ENCODE measurements at places on chromosomes 5 and 9.

DNA sequence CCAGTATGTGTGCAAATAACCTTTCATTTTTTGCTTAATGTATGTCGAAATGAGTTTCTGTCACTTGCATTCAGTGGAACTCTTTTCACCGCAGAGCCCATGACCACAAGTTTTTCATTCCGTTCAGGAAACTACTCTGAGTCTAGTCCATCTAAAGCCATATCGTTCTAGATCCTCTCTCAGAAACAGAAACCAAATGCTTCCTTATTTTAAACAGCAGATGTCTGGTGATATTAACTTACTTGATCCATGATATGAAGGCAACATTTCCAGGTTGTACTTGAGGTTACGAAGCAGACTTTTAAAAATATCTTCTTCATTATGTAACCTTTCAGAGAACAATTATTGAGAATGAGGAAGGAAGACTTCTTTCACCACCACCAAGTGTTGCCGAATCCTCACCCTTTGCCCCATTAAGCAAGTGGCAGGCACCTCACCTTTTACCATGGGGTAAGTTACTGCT, 72.4 kb upstream of the GNAQ start:
- DNase-seq = no peak

- no peak for DNase-seq
Observed at GRCh38 chr9:23120630-23121029, 674.0 kb downstream of the DMRTA1 start.

GRCh38 chr5:7422316-7423106, 26.6 kb downstream of the ADCY2 start:
- no peak for DNase-seq

- DNase-seq = no peak
Observed at GRCh38 chr5:41876678-41877077, 6.5 kb upstream of the OXCT1 start.

DNA sequence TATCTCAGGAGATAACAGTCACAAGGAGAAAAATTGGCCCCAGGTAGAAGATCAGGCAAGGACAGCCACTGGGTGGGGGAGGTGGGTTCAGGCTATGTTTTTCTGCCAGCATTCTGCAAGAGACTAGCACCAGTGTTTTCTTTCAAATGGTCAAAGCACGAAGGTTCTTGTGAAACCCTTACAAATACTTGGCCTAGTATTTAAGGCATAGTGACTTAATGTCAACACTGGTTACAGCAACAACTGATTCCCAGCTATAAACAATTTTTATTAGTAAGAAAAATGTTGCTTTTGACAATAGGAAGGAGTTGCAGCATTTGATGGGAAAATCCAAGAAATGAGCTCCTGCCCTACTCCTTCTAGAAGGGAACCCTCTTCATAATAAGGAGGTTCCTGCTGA, 349.6 kb downstream of the SLIT3 start:
- DNase-seq = no peak

DNA sequence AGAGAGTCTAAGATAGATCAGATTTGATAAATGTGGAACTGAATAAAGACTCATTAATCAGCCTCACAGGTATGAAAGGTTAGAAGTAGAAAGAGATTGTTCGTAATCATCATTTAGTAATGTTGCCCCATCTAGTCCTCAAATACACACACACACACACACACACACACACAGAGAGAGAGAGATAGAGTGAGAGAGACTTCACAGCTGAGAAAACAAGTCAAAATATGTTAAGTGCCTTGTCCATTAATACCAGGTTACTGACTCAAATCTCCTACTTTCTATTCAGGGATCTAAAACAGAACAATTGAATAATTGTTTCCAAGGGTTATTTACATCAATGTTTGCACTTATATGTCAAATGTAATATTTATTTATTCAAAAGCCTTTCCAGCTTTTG, 284.6 kb downstream of the MRPS30 start:
- DNase-seq = no peak

- no peak for DNase-seq
Observed at GRCh38 chr9:109316207-109316640, 4.6 kb downstream of the EPB41L4B start.

DNA sequence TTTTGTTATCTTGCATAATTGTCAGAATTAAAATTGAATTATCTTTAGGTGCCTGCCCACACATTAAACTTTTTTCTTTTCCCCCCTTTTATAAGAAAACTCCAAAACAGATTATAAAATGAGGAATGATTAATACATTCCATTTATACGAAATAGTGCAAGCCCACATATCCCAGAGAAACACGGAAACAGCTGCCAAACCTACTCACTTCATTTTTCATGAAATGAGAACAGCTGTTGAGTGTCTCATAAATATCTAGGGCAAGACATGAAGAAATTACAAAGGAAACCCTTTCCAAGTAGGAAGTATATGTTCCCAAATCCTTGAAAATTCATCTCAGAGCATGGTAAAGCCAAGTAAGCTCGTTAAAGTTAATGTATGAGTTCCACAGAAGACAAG, 459.4 kb upstream of the NMUR2 start:
- no peak for DNase-seq

DNA sequence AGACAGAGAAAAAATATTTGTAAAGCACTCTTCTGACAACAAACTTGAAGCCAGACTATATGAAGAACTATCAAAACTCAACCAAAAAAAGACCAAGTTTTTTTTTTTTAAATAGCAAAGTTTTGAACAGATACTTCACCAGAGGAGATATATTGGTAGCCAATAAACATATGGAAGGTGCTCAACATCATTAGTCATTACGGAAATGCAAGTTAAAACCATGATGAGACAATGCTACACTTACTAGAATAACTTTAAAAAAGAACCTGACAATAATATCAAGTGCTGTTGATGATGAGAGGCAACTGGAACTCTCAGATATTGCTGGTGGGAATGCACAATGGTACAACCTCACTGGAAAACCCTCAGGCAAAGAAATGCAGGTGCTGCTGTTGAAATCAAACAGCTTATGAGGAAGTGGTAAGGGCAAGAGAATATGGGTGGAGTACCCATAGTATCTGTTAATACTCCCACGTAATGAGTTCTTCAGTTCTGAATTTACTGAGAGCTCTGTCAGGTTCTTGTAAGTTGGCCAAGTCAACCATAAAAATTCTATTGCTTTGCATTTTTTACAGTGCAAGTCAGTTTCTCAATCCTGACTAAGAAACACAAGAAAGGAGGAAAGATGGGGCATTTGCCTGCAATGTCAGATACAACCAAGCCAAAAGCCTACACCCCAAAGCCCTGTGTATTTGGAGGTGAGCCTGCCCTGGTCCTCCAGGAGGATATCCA, 87.3 kb upstream of the GNAQ start:
- no peak for DNase-seq

DNA sequence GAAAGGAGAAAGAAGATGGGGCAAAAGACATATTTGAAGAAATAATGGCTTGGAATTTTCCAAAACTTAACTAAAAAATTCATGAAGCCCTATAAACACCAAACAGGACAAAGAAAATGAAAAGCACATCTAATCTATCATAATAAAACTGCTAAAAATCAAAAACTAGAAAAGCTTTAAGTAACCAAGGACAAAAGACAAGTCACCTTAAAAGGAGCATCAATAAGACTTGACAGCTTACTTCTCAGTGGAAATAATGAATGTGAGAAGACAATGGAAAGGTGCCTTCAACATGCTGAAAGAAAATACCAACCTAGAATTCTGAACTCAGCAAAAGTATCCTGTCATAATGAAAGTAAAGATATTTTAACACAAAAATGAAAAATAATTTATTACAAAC, 27.0 kb downstream of the GTF3C4 start:
- no peak for DNase-seq

DNA sequence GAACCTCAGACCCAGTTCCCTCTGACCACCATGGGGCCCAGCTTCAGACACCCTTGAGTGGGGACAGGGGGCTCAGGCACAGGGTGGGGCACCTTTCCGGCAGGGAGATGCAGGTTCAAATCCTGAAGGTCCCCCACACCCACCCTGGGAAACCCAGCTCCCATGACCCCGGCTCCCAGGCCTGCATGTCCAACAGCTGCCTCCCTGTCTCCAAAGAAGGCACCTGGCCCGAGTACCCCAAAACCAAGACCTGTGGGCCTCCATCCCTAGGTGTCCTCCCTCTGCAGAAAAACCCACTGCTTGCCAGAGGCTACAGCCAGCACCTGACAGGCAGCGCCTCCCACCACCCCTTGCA, 38.5 kb downstream of the VAV2 start:
- no peak for DNase-seq

GRCh38 chr5:149940077-149940574, 4.5 kb downstream of the PDE6A start:
- no peak for DNase-seq

- no peak for DNase-seq
Observed at GRCh38 chr9:87599901-87600610, 102.4 kb downstream of the DAPK1 start.

DNA sequence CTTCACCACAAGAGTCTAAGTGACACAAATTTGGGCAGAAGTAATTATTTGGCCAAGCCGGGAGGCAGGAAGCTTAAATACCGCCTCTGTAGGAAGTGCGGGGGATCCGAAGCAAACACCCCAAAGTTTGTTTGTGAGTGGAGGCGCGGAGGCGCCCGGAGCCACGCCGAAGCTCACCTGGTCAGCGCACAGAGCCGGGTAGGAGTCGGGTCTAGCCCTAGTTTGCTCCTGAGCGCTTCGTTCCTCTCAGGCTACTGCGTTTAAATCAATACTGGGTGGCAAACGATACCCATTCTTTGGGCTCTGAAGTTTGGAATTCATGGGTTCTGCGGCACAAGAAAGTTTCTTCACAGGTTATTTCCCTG, 855 bp downstream of the MCC start:
- no peak for DNase-seq

DNA sequence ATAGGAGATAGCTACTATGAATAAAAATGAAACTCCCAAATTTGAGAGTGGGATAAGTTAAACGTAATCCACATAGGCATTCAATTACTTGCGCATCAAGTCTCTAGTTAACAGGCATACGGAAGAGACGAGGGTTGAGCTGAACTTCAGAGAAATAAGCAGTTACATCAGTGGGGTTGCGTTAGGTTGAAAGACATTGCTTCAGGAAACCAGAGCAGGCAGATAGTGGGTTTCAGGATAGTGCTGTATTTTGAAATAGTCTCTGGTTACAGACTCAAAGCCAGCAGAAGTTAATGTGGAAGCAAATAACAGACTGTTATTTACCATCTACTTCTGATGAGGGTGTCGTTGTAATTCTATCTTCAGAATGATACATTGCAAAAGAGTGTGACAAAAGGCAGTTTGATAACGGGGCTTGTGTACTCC, 533.4 kb downstream of the PDE4D start:
- no peak for DNase-seq

GRCh38 chr5:36492984-36493654, 113.3 kb upstream of the SLC1A3 start:
- no peak for DNase-seq

GRCh38 chr5:11069041-11069440, 308.0 kb upstream of the DAP start:
- DNase-seq = no peak

- no peak for DNase-seq
Observed at GRCh38 chr5:79512471-79513307, 1.2 kb downstream of the HOMER1 start.

DNA sequence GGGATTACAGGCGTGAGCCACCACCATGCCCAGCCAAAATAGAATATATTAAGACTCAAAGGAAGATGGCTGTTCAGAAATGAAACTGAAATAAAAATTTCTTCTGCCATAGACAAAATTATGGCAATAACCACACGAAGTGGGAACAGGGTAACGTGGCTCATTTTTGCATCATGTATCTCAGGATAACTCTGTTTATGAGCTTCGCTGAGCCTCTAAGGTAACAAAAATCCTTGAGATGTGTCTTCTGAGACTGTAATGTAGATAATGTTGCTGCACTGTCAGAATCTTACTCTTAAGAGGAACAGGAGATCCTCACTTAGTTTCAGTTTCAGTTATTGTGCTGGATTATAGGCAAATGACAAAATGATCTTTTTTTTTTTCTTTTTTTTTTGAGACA, 153.8 kb downstream of the GOLPH3 start:
- no peak for DNase-seq

GRCh38 chr9:2132484-2133082, 117.4 kb downstream of the SMARCA2 start:
- DNase-seq = no peak

GRCh38 chr5:135671052-135671705, 92.4 kb upstream of the CXCL14 start:
- DNase-seq = no peak

DNA sequence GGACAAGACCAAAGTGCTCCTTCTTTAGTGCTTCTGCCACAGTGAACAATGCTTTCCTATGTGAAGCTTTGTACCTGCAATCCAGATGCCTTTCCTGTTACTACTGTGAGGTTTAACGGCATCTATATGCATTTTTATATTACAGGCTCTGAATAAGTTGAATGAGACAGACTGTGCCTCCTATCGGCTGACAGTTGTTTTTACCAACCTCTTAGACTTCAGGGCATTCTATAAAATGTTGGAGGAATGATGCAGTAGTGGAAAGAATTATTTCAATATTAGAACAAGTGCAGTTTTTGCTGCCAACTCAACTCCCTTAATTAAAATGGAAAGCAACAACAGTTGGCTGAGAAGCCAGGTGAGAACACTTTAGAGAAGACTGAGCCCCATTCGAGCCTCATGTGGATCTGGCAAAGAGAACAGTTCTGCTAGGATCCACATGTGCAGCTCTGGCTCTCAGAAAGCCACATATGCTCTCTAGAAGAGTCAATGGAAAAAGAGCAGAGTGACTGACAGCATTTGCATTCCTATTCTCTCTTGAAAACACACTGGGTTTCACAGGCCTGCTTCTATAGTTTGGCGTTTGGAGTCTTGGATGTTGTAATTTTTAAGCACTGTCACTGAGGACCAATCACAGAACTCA, 147.5 kb downstream of the LURAP1L start:
- no peak for DNase-seq

GRCh38 chr9:130912932-130913598, 16.5 kb upstream of the QRFP start:
- no peak for DNase-seq

GRCh38 chr5:151895660-151896030, 29.0 kb downstream of the GLRA1 start:
- no peak for DNase-seq

DNA sequence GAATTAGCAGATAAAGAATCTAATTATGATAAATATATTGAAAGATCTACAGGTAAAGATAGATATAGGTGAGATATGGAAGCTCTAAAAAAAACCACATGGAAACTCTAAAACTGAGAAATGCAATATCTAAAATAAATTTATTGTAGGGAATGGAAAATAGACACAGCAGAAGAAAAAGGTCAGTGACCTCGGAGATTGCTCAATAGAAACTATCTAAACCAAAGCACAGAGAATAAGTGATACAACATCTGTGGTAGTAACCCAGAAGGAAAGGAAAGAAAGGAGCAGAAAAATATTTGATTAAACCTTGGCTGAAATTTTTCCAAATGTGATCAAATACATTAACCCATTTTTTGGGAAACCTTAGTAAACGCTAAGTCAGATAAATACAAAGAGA, 43.1 kb upstream of the GLIPR2 start:
- no peak for DNase-seq

- DNase-seq = no peak
Observed at GRCh38 chr5:163614787-163615186, 109.4 kb downstream of the MAT2B start.

- DNase-seq = no peak
Observed at GRCh38 chr9:114937516-114937915, 7.1 kb upstream of the TNFSF8 start.
